Urinary bladder (tissue), 4 donors: ENCODE measurements at places on chromosomes 3 and 15. TPM values are rescaled to one million over a fixed set of nuclear protein-coding genes. Genes with fewer than 3 reads are reported as not detected.

Gene TMC3
- 0.95 TPM for total RNA-seq

Gene MUSTN1
- total RNA-seq: 2.9 TPM

Gene CPA3
- 93.3 TPM for total RNA-seq

Gene AMIGO3
- not detected for total RNA-seq

Gene GNAT1
- total RNA-seq: not detected

Gene DUOX1
- 10.3 TPM for total RNA-seq

Gene CXCR6
- total RNA-seq: 0.63 TPM
